ENCODE measurements at places on chromosomes 1 and 21.

DNA sequence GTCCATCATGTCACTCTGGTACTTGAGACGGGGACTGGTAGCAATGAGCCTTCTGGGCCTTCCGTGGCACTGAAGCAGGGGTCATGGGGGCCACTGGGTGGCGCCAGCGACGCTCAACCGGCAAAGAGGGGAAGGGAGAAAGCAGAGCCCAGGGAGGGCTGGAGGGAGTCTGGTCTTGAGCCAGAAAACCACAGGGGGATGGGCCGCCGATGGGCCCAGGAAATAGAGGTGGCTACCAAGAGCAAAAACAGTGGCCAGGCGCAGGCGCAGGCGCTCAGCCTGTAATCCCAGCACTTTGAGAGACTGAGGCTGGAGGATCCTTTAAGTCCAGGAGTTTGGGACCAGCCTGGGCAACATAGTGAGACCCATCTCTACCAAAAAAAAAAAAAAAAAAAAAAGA, 21.8 kb downstream of the EXOC8 start:
- DNase-seq, result peak; percentile 46

GRCh38 chr1:207878939-207879338, 32.0 kb downstream of the CD34 start:
- no peak for DNase-seq

DNA sequence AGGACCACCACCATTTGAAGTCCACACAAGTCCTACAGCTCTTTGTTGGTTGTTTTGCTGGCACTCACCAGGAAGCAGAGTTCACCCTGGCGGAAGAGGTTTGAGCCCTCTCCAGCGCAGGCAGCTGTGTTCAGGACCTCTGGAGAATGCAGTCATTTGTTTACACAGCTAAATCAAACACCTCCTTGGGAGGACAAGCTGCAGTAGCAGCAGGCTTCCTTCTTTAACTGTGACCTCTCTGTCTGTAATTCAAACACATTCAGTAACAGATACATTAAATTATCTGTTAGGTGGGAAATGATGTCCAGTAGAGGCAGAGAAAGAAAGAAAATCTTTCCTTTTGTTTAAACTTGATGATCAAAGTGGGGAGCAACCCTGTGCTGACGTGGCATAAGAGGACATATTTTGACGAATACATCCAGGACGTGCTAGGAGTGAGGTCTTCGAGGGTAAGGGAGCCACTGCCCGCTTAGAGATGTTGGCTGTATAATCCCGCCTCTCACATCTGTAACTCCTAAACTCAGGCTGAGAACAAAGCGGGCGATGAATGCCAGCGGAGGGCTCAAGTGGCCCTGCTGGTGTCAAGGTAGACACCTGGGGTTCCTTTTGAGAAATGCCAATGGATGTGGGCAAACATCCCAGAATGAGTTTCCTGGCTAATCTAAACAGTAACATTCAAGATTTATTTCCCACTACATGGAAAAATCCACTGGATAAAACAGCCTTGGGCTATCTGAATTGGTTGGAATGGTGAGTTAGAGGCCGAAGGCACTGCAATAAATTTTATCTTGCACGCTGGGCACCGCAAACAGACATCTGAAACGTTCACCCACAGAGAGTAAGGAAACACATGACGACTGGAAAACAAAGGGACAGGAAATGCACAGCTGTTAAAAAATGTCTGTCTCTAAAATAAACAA, 51.7 kb downstream of the ABCA4 start:
- DNase-seq, result peak; percentile 58

DNA sequence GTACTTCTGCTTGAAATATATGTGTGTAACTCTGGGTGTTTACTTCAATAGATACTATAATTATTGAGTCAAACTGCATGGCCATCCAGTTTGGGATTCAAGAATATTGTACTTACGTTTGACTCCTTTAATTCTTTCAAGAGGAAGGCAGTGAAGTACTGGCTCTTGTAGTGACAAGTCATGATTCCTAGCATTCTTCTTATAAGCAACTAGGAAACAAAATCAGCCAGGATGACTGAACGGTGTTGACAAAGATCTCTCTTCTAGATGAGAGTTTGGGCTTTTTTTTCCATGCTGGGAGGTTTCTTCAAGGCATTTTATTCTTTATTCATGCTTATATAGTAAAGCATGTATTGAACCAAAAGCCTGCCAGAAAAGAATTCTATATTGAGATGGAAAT, 58.3 kb downstream of the CLEC20A start:
- no peak for DNase-seq
